ENCODE measurements at places on chromosomes 13 and 19.
A peak's percentile ranks its signal among the peaks of the same experiment; 100 is the strongest.

GRCh38 chr13:39786091-39786490, 130.6 kb downstream of the COG6 start:
- no peak for DNase-seq

- peak; percentile 96 for DNase-seq
These were observed 3.4 kb downstream of the TPGS1 start for GRCh38 chr19:510606-511100.

GRCh38 chr13:27796544-27797227, 4.4 kb downstream of the GSX1 start:
- no peak for DNase-seq

GRCh38 chr13:61258185-61258584, 157.5 kb downstream of the PCDH20 start:
- DNase-seq, result no peak

DNA sequence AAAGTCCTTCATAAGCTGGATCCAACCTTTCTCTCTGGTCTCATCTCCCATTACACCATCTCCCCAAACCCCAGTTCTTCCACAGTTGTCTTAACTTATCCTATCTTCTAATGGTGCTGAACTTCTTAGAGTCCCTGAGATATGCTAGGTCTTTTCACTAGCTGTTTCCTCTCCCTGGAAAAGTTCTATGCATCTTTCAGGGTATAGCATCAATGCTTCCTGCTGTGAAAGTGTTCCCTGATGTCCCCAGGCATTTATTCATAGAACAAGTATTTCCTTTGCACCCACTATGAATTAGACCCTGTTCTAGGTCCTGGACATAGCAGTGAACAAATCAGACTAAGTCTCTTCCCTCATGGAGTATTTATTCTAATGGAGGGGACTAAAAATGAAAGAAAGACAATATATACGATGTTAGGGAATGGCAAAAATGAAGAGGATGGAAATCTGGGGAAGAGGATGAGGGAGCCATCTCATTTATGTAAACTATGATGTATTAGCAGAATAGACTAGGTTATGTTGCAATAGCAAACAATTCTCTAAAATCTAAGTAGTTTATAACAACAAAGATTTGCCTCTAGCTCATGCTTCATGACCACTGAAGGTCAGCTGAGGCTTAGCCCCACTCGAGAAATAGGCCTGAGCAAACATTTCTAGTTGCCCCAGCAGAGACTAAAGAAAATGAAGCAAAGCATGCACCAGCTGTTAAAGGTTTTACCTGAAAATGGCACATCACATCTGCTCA, 120.0 kb downstream of the CYSLTR2 start:
- no peak for DNase-seq

GRCh38 chr13:60000081-60000480, 163.6 kb downstream of the DIAPH3 start:
- no peak for DNase-seq

DNA sequence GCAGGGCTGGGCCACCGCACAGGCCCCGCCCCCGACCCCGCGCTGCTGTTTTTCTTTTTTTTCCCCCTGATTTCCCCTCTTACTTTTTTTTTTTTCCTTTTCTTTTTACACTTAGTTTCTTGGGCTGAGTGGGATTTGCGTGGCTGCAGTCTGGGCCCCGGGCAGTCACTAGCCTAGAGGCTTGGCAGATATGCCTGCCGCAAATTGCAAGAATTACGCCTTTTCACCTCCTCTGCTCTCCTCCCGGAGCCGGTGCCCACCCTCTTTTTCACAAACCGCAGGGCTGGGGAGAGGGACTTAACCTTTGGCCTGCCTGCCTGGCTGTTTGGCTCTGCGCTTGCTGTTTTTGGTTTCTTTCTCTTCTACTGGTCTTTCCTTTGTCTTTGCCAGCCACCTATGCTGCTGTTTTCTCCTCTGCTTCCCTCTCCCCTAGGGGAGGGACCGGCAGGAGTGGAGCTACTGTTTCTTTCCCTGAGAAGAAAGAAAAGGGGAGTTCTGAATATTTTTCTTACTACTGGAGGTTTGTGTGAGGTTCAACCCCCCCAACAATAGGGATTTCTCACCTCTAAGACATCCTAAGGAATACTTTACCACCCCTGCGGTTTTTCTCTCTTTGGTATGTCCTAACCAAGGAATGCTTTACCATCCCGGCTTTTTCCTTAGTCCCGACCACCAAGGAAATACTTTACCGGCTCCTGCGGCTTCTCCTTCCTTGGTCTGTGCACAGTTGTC, 11.0 kb downstream of the ZNF552 start:
- peak; percentile 28 for DNase-seq

All from activated naive CD4-positive, alpha-beta T cell treated with anti-CD3 and anti-CD28 coated beads, Interleukin-2, amount 10 ng/mL, durations not matched to agents 7 days and 5 days (primary cell).